ENCODE measurements at places on chromosomes 1 and 21. TPM values are rescaled to one million over a fixed set of nuclear protein-coding genes. Genes with fewer than 3 reads are reported as not detected.
A peak's percentile ranks its signal among the peaks of the same experiment; 100 is the strongest.

DNA sequence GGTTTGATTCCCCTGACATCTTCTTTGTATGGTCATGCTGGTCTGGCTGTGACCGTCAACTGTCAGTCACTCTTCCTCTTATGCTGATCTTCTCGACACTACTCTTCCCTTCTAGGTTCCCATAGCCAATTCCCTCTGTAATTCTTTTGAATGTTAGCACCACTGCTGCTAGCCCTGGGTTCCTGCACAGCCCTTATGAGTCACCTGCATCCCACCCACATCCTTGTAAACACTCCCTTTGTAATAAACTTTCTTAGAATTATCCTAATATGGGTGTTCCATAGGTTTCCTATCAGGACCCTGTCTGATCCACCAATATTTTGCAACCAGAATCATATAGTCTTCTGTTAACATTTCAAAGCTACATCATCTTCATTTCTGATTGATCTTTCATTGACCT lies 37.1 kb downstream of the JUN start:
- peaks cover 7% of the 10 kb centered on the region for H3K36me3 ChIP-seq
- no peak overlapping the region for H3K27ac ChIP-seq
- no peaks in the 10 kb centered on the region for H3K27me3 ChIP-seq
- H3K4me1 ChIP-seq: peaks cover 47% of the 10 kb centered on the region
- DNase-seq: no peak
- no peak overlapping the region for H3K4me3 ChIP-seq

DNA sequence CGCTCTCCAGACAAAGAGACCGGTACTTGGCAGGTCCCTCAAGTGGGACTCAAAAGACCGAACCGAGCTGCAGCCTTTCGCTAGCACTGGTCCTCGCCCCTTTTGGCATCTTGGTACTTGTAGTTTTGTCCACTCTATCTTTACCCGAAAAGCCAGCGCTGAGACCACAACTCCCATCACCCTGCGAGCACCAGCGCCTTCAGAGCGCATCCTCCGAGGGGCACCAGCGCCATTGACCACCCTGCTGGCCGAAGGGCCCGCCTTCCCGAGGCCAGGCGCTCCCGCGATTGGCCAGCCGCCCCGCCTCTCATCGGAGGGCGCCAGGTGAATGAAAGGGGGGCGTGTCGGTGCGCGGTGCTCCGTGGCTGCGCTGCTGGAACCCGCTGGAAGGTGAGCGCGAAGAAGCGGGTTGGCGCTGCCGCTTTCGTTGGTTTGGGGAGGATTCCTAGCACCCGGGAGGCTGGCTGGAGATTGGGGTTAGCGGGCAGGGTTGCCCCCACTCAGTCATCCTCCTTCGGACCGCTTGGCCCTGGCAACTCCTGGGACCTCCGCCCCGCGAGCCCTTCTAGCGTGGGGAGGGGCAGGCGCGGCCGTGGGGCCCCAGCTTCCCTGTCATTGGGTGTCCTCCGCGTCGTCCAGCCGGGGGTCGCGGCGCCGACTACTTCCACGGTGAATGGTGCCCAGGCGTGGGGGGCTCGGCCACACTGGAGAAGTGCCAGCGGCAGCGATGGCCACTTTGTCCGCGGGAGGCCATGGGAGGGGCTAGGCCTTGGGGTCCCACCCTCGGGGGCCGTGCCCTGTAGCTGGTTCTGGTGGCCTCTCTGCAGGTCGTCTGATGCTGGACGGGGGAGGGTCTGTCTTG lies at the start of gene ZBTB8B:
Gene ZBTB8B, plus strand, starts transcription at position 357 of the 862 bp plus-strand sequence. CDS start 5,553 bp downstream, outside the sequence.
- no peak for DNase-seq
- H3K27me3 ChIP-seq: peaks cover 39% of the 10 kb centered on the region
- no peak within 1 kb of the TSS for H3K27ac ChIP-seq
- H3K36me3 ChIP-seq: no peaks in the 10 kb centered on the region
- H3K4me3 ChIP-seq: peak within 1 kb of the TSS; percentile 74
- peaks cover 14% of the 10 kb centered on the region for H3K4me1 ChIP-seq

DNA sequence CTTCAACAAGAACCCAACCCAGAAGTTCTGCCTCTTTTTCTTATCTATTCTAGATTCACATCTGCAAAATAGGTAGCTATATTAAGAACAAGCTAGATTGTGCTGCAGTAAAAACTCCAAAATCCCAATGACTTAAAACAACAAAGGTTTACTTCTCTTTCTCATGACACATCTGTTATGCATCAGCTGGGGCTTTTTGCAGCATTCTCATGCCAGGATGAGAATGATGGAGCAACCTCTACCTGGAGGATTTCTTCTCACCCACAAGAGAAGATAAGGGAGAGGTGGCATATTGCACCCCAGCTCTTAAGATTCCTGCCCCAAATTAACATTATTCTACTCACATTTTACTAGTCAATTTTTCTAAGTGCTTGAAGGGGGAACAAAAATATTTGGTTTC lies 152.3 kb upstream of the SPAG17 start:
- H3K36me3 ChIP-seq: no peaks in the 10 kb centered on the region
- no peak overlapping the region for H3K27ac ChIP-seq
- H3K4me1 ChIP-seq: peaks cover 53% of the 10 kb centered on the region

DNA sequence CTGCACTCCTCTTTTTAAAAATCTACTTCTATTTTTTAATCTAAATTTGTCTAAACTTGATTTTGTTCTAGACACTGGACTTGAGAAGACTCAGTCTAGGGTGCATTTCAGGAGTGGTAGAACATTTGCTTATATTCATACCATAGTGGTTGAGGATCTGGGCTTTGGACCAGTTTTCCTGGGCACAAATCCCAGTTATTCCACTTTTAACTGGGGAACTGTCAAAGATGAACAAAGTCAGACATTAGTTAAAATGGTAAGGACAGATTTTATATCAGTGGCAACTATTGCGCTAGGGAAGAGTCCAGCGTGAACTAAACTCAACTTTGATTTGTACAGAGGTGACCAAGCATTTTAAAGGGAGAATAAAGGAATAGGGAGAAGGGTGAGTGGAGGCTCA lies 102.4 kb downstream of the FMN2 start:
- peak overlapping the region; percentile 3 for H3K4me3 ChIP-seq
- H3K27ac ChIP-seq: peak overlapping the region; percentile 67
- DNase-seq: peak; percentile 74

GRCh38 chr1:212073490-212073889 lies 37.9 kb downstream of the DTL start:
- H3K4me3 ChIP-seq: no peak overlapping the region
- no peaks in the 10 kb centered on the region for H3K36me3 ChIP-seq
- no peak overlapping the region for H3K27ac ChIP-seq
- H3K27me3 ChIP-seq: no peaks in the 10 kb centered on the region
- H3K4me1 ChIP-seq: peaks cover 10% of the 10 kb centered on the region

DNA sequence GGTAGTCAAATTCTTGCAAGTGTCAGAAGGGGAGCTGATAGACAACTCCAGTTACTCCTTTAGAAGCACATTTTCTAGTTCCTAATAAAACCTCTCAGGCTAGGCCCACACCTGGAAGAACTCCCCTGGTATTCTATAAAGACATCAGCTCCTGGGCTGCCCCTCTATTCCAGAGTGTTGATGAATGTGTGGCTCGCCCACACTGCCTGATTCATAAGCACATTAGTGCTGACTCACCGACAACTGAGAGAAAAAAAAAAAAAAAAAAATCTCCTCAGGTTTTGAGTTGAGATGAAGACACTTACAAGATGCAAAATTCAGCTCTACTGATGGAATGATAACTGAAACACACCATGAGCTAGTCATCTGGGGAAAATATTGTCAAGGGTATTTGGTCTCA lies 188.1 kb downstream of the TNR start:
- H3K27ac ChIP-seq: no peak overlapping the region
- no peak overlapping the region for H3K4me3 ChIP-seq
- H3K36me3 ChIP-seq: peaks cover 5% of the 10 kb centered on the region
- no peaks in the 10 kb centered on the region for H3K4me1 ChIP-seq
- peaks cover 1% of the 10 kb centered on the region for H3K27me3 ChIP-seq

GRCh38 chr21:41112740-41113692 lies 54.9 kb upstream of the BACE2 start:
- H3K36me3 ChIP-seq: peaks cover 5% of the 10 kb centered on the region
- peak; percentile 94 for DNase-seq
- H3K4me3 ChIP-seq: peak overlapping the region; percentile 86
- H3K27ac ChIP-seq: peak overlapping the region; percentile 93
- H3K4me1 ChIP-seq: peaks cover 16% of the 10 kb centered on the region

- no peak overlapping the region for H3K4me3 ChIP-seq
- H3K36me3 ChIP-seq: peaks cover 5% of the 10 kb centered on the region
- peaks cover 35% of the 10 kb centered on the region for H3K4me1 ChIP-seq
- H3K27me3 ChIP-seq: peaks cover 3% of the 10 kb centered on the region
- DNase-seq: peak; percentile 19
Observed at GRCh38 chr1:7218210-7218832, 433.1 kb downstream of the CAMTA1 start.

- peaks cover 1% of the 10 kb centered on the region for H3K27me3 ChIP-seq
- H3K27ac ChIP-seq: no peak overlapping the region
- H3K36me3 ChIP-seq: no peaks in the 10 kb centered on the region
- no peak for DNase-seq
- no peaks in the 10 kb centered on the region for H3K4me1 ChIP-seq
- H3K4me3 ChIP-seq: no peak overlapping the region
Observed at GRCh38 chr1:47776667-47777131, 220.5 kb downstream of the TRABD2B start.

DNA sequence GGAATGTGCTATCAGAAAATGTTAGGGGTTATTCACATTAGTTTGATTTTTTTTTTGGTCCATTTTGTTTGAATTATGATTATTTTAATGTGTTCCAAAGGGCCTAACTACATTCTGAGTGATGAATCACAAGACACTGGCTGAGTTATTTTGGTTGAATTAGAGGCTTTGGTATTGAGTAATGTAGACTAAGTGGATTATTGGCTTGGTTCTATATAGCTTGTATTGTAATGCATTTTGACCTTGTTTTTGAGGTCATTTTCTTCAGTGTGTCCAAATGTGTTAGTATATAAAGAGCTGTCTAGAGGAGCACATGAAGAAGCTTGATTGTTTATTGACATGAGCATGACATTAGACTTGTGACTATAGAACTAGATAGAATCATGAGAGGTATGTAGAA lies 3.4 kb downstream of the ZNF326 start:
- peaks cover 17% of the 10 kb centered on the region for H3K36me3 ChIP-seq
- no peaks in the 10 kb centered on the region for H3K27me3 ChIP-seq

- peaks cover 25% of the 10 kb centered on the region for H3K4me1 ChIP-seq
- H3K36me3 ChIP-seq: no peaks in the 10 kb centered on the region
- H3K27me3 ChIP-seq: peaks cover 4% of the 10 kb centered on the region
- peak; percentile 27 for DNase-seq
Observed at GRCh38 chr1:156295391-156295947, at the start of gene GLMP. Gene GLMP (minus strand): TSS chr1:156295679. CDS start chr1:156295645, 34 bp downstream.

- no peak for DNase-seq
- no peak overlapping the region for H3K4me3 ChIP-seq
- no peaks in the 10 kb centered on the region for H3K4me1 ChIP-seq
- no peak overlapping the region for H3K27ac ChIP-seq
- no peaks in the 10 kb centered on the region for H3K36me3 ChIP-seq
Observed at GRCh38 chr1:39695016-39695415, 3.8 kb upstream of the HPCAL4 start.

- H3K27me3 ChIP-seq: no peaks in the 10 kb centered on the region
- no peak for DNase-seq
- H3K4me3 ChIP-seq: no peak overlapping the region
- no peak overlapping the region for H3K27ac ChIP-seq
- H3K4me1 ChIP-seq: peaks cover 5% of the 10 kb centered on the region
Observed at GRCh38 chr1:51285055-51285454, 45.3 kb downstream of the TTC39A start.

- H3K4me3 ChIP-seq: no peak overlapping the region
- H3K27me3 ChIP-seq: peaks cover 2% of the 10 kb centered on the region
- H3K27ac ChIP-seq: no peak overlapping the region
- no peak for DNase-seq
Observed at GRCh38 chr21:38903690-38904139, 98.0 kb downstream of the ETS2 start.

- no peak overlapping the region for H3K27ac ChIP-seq
- no peaks in the 10 kb centered on the region for H3K4me1 ChIP-seq
- no peak for DNase-seq
- H3K4me3 ChIP-seq: no peak overlapping the region
- no peaks in the 10 kb centered on the region for H3K36me3 ChIP-seq
- no peaks in the 10 kb centered on the region for H3K27me3 ChIP-seq
Observed at GRCh38 chr1:87549738-87550137, 221.1 kb downstream of the LMO4 start.

DNA sequence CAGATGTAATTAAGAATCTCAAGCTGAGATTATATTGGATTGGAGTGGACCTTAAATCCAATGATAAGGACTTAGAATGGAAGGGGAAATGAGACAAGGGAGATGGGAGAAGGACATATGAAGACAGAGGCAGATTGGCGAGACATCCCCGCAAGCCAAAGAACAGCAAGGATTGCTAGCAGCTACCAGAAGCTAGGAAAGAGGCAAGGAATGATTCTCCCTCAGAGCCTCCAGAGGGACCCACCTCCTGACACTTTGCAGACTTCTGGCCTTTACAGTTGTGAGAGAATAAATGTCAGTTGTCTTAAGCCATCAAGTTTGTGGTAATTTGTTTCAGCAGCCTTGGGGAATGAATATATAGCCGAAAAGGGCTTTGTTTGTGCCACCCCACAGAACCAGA lies 20.7 kb downstream of the METTL13 start:
- H3K27me3 ChIP-seq: peaks cover 2% of the 10 kb centered on the region
- H3K27ac ChIP-seq: no peak overlapping the region
- peaks cover 15% of the 10 kb centered on the region for H3K4me1 ChIP-seq
- no peak overlapping the region for H3K4me3 ChIP-seq

GRCh38 chr1:247429496-247429895 lies 13.5 kb downstream of the NLRP3 start:
- H3K4me1 ChIP-seq: peaks cover 50% of the 10 kb centered on the region
- no peak for DNase-seq
- peaks cover 30% of the 10 kb centered on the region for H3K36me3 ChIP-seq
- peaks cover 4% of the 10 kb centered on the region for H3K27me3 ChIP-seq
- H3K27ac ChIP-seq: peak overlapping the region; percentile 44

GRCh38 chr1:168570652-168571051 lies 5.8 kb upstream of the XCL1 start:
- H3K4me3 ChIP-seq: no peak overlapping the region
- no peaks in the 10 kb centered on the region for H3K4me1 ChIP-seq
- H3K36me3 ChIP-seq: no peaks in the 10 kb centered on the region
- H3K27me3 ChIP-seq: peaks cover 11% of the 10 kb centered on the region

DNA sequence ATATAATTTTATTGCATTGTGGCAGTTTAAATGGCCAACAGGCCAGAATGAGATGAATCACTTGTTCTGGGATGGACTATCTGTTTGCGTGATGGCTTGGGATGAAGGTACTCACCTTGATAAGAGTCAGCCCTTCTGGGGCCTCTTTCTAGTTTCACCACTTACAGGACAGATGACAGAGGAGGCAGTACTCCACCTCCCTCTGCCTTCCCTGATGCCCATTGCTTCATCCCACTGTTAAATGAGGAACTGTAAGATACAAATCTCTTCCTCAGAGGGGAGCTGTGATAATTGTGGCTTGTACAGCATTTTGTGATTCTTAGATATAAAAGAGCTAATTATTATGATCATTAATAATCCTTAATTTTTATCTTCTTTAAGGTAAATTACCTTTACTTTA lies 3.7 kb upstream of the TCHH start:
- no peaks in the 10 kb centered on the region for H3K36me3 ChIP-seq
- peaks cover 29% of the 10 kb centered on the region for H3K27me3 ChIP-seq
- H3K4me3 ChIP-seq: no peak overlapping the region
- H3K27ac ChIP-seq: no peak overlapping the region
- DNase-seq: no peak

- no peak for DNase-seq
- H3K27ac ChIP-seq: no peak overlapping the region
- no peak overlapping the region for H3K4me3 ChIP-seq
- no peaks in the 10 kb centered on the region for H3K36me3 ChIP-seq
Observed at GRCh38 chr1:197807739-197808453, 32.6 kb upstream of the DENND1B start.

MAEL gene
- total RNA-seq: not detected

ADORA1 gene
- 0.68 TPM for total RNA-seq

THEM5 gene
- total RNA-seq: not detected

TNFRSF8 gene
- total RNA-seq: not detected

RGS16 gene
- 0.55 TPM for total RNA-seq

SLC2A5 gene
- 0.15 TPM for total RNA-seq

PPFIA4 gene
- 1.3 TPM for total RNA-seq

EIF2D gene
- 40.4 TPM for total RNA-seq

Data from HFFc6 (cell line).